NCI-H1092 treated with DMSO at 0.1 percent for 48 hours (cell line): ENCODE measurements at places on chromosomes 4 and X.

GRCh38 chrX:20217906-20218305 lies 48.8 kb downstream of the RPS6KA3 start:
- DNase-seq: no peak

DNA sequence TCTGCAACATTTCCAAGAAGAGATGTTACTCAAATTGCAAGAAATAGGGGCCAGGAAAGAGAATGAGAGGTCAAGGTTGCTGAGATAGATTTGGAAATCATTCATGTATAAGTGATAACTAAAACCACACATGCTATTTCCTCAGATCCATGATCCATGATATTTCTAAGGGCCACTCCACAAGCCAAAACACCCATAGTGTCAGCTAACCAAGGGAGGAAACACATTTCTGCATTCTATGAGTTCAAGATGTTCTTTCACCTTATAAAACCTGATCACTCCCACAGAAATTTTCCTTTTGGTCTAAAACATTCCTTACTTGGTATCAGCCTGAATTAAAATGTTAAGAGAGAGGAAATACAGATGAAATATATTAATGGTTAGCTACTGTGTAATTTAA lies 47.2 kb downstream of the TBCK start:
- no peak for DNase-seq

GRCh38 chr4:101010987-101011386 lies 336.3 kb downstream of the PPP3CA start:
- DNase-seq: no peak

- no peak for DNase-seq
These were observed 50.9 kb upstream of the ADRA2C start for GRCh38 chr4:3715061-3715854.

DNA sequence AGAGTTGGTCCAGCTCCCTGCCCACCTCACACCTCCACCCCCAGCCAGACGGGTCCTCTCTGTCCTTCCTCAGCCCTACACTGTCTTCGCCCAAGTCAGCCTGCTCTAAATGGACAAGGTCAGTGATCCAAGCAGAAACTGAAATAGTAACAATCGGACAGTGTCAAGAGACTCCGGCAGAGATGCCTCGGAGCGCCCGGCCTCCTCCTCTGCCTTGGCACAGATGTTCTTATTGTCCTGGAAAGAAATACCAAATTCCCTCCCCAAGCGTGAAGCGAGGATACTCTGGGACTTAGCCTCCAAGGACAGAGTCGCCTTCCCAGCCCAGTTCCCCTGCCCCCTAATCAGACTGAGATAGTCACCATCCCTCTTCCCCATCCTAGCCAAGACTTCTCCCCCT lies 28.5 kb downstream of the UTP14A start:
- DNase-seq: no peak

- DNase-seq: no peak
These were observed 16.5 kb downstream of the GPR173 start for GRCh38 chrX:53065104-53065503.

GRCh38 chr4:79044141-79044659 lies 105.0 kb upstream of the PAQR3 start:
- DNase-seq: no peak

DNA sequence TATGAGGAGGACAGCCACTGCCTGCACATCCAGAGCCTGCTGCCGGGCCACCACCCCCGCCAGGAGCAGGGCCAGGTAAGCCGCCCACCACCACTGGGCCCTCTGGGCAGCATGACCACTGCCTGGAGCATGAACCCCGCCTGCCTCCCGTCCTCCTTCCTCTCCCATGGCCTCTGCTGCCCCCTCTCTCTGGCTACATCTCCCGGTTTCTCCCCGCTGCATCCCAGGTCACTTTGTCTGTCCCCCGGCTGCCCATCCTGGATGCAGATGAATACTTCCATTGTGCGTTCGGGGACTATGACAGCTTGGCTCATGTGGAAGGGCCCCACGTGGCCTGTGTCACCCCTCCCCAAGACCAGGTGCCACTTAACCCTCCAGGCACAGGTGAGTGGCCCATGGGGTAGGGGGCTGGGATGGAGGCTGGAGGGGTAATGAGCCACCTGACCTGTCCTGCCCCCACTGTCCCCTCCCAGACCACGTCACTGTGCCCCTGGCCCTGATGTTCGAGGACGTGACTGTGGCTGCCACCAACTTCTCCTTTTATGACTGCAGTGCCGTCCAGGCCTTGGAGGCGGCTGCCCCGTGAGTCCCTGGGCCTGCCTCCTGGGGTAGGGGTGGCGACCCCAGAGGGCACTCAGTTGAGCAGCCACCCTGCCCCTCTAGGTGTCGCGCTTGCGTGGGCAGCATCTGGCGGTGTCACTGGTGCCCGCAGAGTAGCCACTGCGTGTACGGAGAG lies 6.0 kb downstream of the PLXNB3 start:
- no peak for DNase-seq

GRCh38 chr4:126616795-126617194 lies 1016.0 kb upstream of the INTU start:
- DNase-seq: no peak

DNA sequence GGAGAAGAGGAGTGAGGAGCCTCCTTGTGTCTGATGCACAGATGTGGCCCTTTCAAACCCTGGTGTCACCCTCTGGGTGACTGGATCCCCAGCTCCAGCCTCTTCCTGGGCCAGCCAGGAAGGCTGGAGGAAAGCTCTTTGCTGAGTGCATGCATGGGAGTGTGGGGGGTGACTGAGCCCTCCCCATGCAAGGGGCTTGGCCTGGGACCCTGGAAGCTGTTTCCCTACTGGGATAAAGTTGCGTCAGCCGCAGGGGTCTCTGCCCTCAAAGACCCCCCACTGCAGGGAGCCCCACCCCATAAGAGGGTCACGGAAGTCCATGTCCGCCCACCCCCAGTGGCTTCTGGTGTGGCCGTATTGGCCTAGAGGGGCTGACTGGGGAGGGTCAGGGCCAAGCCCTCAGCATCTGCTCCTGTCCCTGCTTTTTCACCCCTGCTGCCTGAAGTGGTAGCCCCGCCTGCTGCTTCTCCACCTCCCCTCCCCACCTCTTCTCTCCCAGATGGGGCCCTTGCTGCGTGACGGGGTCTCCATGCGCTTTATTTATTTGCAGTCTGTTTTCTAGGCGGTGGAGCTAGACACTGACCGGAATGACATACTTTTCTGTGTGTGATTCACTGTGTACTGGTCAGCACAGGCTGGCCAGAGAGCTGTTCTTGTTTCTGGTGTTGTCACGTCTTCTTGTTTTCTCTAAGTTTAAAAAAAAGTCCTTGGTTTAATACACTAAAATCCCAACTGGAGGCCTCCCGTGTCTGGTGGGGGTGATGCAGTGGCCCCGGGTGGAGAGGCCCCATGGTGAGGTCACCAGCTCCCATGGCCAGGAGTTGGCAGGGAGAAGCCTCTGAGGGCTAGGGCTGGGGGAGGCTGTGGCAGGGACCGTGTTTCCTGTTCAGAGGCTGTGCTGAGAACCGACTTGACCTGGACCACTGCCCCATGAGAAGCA lies 3.6 kb downstream of the SMIM10L2A start:
- no peak for DNase-seq
